ENCODE measurements at places on chromosomes 11 and 22. TPM values are rescaled to one million over a fixed set of nuclear protein-coding genes. Genes with fewer than 3 reads are reported as not detected.

The NAV2 gene
- total RNA-seq, result 36.8 TPM

The NCF4 gene
- not detected for total RNA-seq

The SLC35E4 gene
- 6.6 TPM for total RNA-seq

The PGA5 gene
- not detected for total RNA-seq

The HYLS1 gene
- 13.0 TPM for total RNA-seq

The MRPL23 gene
- 143 TPM for total RNA-seq
